Memory B cell (primary cell): ENCODE measurements at places on chromosomes 2 and 18.

GRCh38 chr2:157304811-157305722 is 20.6 kb downstream of the ERMN start:
- DNase-seq, result no peak

DNA sequence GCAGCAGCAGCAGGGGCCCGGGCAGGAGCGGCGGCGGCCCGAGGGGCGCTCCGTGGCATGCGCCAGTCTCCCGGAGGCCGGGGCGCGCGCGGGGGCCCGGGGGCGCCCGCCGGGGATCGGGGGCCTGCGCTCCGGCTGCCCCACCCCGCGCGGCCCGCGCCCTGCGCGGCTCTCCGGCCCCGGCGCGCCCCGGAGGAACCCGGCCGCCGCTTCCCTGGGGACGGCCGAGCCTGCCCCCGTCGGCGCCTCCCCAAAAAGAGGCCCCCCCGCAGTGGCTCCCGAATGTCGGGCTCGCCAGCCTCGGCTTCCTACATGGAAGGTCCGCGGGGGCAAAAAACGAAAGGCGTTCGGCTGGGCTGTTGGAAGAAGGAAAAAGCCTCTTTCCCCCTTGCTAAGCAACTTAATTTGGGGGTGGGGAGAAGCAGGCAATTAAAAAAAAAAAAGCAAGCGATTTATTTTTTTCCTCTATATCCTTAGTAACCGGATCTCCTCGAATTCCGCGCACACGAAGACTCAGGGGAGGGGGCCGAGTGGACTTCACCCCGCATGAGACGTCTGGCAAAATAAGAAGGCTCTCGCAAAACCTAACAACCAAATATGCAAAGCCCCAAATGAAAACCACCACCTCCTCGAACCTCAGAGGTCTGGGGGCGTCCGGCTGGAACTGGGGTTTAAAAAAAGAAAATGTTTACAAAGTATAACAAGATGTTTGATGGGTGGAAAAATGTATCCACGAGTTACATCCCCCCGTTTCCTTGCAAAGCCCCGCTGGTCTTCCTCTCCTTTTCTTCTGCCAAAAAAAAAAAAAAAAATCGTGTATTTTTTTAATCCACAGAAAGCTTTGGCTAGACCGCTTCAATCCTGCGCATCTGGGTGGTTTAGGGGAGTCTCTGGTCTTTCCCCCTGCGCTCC is at the start of gene SMAD7:
Gene SMAD7, minus strand, starts transcription at position 430 of the 912 bp plus-strand sequence. CDS start 541 bp downstream, outside the sequence.
- no peak for DNase-seq

DNA sequence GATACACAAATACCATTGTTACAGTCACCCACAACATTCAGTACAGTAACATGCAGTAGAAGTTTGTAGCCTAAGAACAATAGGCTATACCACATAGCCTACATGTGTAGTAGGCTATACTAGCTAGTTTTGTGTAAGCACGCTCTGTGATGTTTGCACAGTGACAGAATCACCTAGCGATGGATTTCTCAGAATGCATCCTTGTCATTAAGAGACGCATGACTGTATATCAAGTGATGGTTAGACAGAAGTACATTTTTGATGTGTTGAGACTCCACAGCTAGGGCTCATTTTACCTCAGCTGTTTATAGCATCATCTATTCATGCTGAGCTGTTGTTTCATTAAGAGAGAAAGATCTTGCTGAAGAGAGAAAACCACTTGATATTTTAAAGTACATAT is 19.4 kb downstream of the PLEKHA3 start:
- no peak for DNase-seq

GRCh38 chr2:63270717-63271116 is 220.1 kb downstream of the OTX1 start:
- no peak for DNase-seq

DNA sequence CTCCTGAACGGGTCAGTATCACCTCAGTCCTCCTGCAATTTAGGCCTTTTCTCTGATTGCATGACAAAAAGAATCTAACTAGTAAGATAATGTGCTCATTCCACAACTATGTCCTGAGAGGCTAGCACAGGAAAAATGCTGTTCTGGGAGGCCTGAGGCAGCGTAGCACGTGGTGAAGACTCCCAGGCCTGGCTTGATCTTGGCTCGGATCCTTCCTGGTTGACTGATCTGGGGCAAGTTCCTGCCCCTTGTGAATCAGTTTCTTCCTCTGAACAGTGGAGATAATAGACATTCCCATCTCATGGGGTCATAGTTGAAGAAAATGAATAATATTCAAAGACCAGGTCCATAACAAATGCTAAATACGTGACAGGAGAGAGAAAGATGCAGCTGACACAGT is 12.3 kb downstream of the FBLN7 start:
- DNase-seq, result no peak

GRCh38 chr2:132725148-132725547 is 55.1 kb upstream of the LYPD1 start:
- DNase-seq, result no peak

DNA sequence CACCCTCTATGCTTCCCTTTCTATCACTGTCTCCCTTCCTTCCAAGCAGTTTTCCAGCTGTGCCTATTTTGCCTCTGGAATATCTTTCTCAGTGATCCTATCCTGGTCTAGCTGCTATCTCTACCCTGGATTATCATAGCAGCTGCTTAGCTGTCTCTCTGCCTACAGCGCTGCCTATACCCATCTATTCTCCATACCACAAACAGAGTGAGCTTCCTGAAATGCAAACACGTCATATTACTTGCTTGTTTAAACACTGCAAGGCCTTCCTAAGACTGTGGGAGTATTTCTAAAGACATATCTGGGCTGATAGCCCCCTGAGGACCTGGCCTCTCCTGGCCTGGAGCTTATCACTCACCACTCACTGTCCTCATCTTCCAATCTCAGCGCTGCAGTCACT is 220.1 kb downstream of the NAPG start:
- DNase-seq, result no peak

DNA sequence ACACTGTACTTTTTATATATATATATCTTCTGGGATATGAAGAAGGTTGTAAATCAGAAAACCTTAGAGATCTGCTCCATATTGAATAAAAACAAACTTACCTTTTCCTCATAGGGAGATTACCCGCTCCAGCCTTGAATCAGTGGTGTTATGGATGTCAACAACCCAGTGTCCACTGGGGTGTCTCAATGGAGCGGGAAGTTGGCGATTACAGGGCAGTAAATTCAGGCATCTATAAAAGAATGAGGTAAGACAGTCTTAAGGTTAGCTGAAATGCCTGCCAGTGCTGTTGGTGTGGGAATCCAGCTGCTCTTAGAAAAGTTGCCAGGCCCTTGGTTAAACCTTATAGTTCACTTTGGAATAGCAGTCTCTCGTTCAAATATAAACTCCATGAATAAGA is 102.3 kb downstream of the R3HDM1 start:
- no peak for DNase-seq

DNA sequence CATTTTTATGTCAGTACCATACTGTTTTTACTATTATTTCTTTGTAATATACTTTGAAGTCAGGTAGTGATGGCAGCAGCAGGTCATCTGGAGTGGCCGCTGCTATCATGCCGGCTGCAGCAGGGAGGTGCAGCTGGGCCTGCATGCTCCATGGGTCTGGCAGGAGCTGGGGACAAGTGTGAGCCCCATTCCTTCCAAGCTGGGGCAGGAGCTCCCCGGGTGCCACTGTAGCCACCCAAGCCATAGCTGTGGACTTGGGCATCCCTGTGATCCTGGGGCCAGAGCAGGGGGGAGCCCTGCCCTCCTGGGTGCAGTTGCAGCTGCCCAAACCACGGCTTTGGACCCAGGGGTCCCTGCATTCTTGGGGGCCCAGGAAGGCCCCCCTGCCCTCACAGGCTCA is 59.2 kb downstream of the CSRNP3 start:
- no peak for DNase-seq

DNA sequence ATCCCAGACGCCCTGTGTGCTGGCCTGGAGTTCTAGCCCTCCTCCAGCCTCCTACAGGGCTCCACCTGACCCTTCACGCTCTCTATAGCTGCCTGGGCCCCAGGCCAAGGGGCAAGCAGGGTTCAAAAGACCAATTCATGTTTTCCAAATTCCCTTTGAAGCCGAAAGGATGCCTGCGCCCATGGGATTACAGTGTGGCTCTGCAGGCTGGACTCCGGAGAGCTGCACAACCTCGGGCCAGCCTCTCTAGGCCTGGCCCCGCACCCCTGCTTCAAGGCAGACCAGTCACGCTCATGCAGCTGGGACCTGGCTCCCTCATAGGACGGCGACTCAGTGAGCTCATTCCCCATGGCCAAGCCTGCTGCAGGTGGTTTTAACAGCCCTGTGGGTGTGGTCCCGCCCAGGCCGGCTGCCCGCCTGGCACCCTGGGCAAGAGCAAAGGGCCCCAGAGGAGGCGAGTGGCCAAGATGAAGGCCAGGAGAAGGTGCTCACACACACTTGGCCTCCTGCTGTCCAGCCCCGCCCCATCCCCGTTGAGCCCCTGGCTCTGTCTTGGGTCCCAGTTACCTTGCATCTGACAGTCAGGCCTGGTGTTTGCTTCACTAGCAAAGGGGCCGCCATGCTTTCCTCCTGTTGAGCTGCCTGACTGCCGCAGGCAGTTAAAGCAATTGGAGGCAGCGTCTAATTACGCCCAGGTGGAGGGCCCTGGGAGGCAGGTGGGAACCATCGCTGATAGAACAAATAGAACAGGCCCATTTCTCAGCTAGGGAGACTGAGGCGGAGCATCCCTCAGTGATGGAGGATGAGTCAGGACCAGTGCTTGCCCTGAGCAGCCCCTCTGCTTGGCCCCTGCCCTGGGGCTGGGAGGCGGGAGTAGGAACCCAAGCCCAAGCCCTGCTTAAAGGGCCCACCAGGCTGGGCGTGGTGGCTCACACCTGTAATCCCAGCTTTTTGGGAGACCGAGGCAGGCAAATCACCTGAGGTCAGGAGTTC is 56.9 kb downstream of the SMAD7 start:
- DNase-seq, result no peak

DNA sequence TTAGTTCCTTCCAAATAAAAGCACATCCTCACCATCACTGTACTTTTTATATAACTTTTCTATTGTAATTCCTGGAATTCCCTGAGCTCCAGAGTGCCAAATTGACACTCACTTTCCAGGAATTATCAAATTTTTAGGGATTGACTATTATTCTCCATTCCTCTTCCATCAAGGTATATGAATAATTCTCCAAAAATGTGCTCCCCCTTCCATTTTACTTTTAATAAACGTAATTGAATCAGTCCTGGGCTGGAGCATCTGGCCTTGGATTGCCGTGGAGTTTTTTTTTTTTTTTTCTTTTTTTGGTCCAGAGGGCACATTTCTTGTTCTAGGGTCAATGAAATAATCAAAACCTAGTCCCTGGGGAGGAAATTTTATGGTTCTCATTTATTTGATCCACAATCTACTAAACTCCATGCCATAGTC is 304.3 kb downstream of the CDCA7 start:
- DNase-seq, result no peak

DNA sequence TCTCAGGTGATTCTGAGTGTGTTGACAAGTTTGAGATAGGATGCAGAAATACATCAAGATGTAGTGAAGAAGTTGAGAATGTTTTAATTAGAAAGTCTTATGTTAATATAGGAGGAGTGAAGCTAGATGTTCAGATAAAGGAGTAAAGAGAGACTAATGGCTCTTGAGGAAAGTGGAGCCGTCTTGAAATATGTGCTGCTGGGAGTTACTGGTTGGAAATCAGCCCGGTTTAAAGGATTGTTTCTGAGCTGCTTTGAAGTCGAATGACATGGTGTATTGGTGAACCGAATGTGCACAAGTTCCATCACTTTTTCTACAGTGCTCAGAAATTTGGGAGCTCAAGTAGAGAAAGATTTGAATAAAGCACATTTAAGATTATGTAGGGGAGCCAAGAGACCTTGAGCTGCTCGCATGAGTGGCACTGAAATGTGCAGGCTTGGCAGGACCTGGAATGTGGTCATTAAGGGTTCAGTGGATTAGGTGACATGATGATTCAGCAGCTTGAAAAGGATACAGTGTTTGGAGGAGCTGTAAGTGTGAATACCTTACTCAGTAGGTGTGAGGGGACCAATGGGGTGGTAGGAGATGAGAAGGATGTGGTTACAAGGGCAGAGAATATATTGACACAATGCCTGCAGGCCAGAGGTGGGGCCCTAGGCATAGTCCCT is 68.6 kb downstream of the CAB39 start:
- no peak for DNase-seq

DNA sequence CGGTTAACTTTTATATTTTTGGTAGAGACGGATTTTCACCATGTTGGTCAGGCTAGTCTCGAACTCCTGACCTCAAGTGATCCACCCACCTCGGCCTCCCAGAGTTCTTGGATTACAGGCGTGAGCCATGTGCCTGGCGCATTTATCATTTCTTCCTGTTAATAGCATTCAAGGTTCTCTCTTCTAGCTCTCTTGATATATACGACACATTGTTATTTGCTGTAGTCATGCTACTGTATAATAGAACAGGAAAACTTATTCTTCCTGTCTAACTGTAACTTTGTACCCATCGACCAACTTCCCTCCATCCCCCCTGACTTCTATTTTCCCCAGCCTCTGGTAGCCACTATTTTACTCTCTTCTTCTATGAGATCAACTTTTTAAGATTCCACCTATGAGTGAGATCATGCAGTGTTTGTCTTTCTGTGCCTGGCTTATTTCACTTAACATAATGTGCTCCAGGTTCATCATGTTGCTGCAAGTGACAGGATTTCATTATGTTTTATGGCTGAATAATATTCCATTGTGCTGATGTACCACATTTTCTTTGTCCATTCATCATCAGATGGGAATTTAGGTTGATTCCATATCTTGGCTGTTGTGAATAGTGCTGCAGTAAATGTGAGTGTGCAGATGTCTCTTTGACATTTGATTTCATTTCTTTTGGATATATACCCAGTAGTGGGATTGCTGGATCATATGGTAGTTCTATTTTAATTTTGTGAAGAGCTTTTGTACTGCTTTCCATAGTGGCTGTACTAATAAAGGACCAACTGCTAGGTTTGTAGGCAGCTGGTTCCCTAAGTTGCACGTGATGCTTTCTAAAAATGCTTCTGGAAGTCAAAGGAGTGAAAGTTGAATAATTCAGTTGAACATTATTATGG is 205.2 kb downstream of the PRKCE start:
- DNase-seq, result no peak

- DNase-seq, result no peak
Measured at GRCh38 chr2:16196687-16197503, 256.5 kb downstream of the MYCN start.

DNA sequence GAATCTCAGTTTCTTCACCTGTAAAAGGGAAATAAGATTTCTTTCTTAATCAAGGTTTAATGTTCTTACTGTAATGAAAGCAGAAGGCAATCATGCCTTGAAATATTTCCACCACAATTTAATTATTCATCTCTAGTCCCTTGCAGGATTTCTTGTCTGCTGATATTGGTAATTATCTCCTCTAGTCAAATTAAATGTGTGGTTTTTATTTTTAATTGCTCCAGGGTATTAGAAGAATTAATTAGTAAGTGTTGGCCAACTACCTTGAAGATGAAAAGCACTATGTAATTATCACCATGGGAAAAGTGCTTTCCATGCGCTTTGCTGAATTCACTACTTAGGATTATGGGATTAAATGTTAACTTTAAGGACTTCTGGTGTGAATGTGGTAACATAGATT is 8.7 kb upstream of the LAPTM4A start:
- DNase-seq, result no peak

DNA sequence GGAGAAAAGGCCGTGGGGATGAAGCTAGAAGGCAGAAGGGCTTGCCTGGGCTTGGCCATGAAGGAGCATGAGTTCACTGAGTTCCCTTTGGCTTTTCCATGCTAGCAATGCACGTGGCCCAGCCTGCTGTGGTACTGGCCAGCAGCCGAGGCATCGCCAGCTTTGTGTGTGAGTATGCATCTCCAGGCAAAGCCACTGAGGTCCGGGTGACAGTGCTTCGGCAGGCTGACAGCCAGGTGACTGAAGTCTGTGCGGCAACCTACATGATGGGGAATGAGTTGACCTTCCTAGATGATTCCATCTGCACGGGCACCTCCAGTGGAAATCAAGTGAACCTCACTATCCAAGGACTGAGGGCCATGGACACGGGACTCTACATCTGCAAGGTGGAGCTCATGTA is 2.9 kb downstream of the CTLA4 start:
- no peak for DNase-seq
